ENCODE measurements at places on chromosomes 1 and 21. TPM values are rescaled to one million over a fixed set of nuclear protein-coding genes. Genes with fewer than 3 reads are reported as not detected.
A peak's percentile ranks its signal among the peaks of the same experiment; 100 is the strongest.

- no peak for DNase-seq
Measured at GRCh38 chr1:15324869-15325335, 77.9 kb downstream of the FHAD1 start.

- no peak for DNase-seq
Measured at GRCh38 chr1:189216886-189217285, 1260.8 kb downstream of the BRINP3 start.

DNA sequence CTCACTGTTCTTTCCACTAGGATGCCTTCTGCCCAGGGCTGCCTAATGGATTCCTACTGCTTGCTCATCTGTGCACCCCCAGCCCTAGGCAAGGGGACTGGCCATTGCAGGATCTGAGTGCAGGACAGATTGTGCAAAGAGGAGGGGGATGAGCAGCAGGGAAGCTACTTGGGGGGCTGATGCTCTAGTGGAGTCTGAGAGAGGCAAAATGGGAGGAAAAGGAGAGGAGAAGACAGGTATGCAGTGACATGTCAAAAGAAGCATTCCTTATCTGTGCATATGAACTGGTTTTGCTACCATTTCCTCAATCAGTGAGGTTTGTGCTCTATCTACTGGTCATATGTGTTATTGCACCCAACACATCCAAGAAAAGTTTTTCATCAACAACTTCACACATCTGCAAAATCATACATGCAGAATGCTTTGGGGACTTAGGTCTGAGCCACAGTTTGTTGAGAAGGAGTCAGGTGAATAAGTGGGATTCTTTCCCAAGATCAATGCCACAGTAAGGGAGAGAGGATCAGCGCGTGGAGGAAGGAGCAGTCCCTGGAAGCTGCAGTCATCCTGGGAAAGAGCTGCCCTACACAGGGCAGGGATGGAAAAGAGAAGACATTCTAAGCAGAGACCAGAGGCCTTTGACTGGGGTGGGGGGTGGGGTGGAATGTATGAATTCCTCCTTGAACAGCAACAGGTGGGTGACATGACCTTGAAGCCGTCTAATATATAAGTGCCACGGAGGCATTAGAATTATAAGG, 14.4 kb downstream of the SLC5A9 start:
- DNase-seq: no peak

DNA sequence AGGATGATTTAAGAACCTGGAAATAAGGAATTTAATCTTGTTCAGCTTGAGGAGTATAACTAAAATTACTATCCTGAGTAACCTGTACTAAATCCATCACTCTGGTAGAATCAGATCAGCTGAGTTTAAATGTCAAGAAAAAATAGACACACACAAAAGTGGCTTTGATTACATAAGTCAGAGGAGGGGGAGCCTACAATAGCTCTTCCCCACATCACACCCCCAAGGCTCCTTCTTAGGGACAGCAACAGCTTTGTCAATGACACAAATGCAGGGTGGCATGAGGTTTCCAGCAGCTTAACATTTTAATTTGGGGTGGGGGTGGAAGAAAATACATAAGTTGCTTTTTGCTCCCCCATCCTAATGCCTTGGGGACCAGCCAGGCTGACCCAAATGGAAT, 12.6 kb upstream of the NUP210L start:
- DNase-seq: no peak

- no peak for DNase-seq
Measured at GRCh38 chr1:36175137-36176095, 19.5 kb downstream of the MAP7D1 start.

- no peak for DNase-seq
Measured at GRCh38 chr1:27346991-27347624, 5.3 kb downstream of the SYTL1 start.

GRCh38 chr1:29875557-29876028, 639.3 kb downstream of the PTPRU start:
- DNase-seq: no peak

DNA sequence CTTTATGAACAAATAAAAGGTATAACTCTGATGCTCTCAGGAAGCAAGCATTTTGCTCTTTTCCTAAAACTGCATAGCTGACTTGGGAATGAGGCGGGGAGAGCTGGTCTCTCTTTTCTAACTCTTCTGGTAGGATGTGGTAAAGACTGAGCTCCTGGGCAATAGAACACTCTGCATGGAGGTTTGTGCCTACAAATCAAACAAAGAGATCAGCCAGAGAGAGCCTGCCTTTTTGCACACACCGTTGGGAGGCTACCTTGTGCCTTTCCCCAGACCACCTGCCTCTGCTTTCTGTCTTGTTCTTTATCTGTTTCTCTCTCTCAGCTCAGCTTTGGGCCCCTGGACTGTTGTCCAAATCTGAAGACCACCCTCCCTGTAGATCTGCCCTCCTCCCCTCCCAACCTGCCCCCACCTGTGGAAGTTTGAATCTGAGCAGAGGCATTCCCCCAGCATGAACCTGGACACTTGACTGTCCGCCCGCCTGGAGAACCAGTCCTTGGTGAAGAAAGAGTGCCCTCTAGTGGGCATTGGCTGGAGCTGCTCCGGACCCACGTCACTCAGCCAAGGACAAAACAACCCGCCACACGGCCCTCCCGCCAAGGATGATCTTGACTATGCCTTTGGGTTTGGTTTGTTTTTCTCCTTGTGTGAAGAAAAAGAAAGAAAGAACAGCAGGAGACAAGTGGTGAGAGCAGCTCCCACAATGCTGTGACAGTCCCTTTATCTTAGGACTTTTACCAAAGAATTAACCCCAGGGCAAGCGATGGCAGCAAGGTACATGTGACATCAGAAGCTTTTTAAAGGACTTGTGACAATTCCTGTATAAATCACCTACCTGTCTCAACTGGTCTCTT, 228.2 kb downstream of the PBX1 start:
- peak; percentile 64 for DNase-seq

GRCh38 chr1:70042090-70042731, 163.2 kb downstream of the LRRC40 start:
- DNase-seq: no peak

GRCh38 chr21:42737951-42738590, 84.7 kb downstream of the PDE9A start:
- no peak for DNase-seq

DNA sequence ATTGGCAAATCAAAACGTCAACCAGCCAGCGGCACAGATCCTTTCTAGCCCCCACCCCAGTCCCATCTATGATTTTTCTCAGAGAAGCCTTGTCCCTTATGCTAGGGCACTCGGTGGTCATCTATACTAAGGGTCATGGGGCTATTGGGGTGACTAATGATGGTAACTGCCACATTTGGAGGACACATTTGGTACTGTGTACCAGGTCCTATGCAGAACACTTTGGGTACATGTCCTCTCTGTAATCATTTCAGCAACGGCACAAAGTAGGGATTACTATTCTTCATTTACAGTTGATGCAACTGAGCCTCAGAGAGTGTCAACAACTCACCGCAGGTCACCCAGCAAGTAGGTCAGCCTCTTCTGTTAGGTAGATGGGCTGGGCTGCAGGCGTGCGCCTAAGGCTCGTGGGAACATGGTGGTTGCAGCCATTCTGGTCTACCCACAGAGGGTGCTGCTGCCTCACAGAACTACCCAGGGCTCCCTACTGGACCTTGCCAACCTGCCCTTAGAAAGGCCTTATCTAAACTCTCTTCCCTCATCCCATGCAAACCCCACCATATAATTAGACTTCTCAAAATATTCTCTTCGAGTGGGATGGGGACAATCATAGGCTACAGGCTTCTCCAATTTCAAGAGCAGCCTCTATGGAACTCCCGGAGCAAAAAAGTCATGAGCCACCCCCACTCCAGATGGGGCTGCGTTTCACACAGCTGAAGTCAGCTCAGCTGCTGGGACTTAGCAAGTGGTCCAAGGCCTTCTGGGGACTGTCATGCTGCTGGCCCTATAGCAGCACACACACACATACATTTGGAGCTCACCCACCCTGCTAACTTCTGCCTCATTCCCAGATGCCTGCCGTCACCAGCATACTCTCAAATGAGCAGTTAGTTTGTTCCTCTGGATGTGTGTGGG, 5.8 kb upstream of the SDHB start:
- no peak for DNase-seq

GRCh38 chr1:204409123-204409522, 2.5 kb downstream of the PPP1R15B start:
- DNase-seq: no peak

- no peak for DNase-seq
Measured at GRCh38 chr1:6930732-6931300, 145.6 kb downstream of the CAMTA1 start.

DNA sequence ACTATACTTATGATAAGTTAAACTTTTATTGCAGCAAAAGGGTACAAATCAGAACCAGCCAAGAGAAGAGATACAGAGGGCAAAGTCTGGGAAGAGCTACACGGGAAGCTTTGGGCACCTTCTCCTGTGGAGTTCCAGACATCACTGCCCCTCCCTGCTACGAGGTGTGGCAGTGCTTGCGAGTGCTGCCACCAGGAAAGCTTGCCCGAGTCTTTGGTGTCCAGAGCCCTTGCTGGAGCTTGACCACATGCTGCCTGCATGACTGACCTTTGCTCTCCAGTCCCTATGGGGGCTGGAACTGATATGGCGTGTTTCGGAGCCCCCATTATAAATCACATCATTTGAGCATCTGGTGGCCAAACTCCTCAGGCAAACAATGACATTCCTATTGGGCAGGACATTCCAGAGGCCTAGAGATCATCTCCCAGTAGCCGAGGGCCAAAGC, 23.4 kb downstream of the PLEKHO1 start:
- no peak for DNase-seq

- no peak for DNase-seq
Measured at GRCh38 chr1:7334475-7335035, 436.5 kb upstream of the VAMP3 start.

The RUNX1 gene
- 2.6 TPM for polyA plus RNA-seq

The GPR3 gene
- polyA plus RNA-seq: 1.0 TPM

The AMPD1 gene
- polyA plus RNA-seq: not detected

The MIXL1 gene
- 0.38 TPM for polyA plus RNA-seq

The PAQR7 gene
- 28.8 TPM for polyA plus RNA-seq

The KRTAP12-2 gene
- polyA plus RNA-seq: not detected

The OR2M4 gene
- not detected for polyA plus RNA-seq

The RIPK4 gene
- 18.8 TPM for polyA plus RNA-seq

The C1orf141 gene
- 0.10 TPM for polyA plus RNA-seq

The MEX3A gene
- 42.9 TPM for polyA plus RNA-seq

The DNALI1 gene
- 64.3 TPM for polyA plus RNA-seq

All from right renal pelvis (tissue), 4 donors.